Osteocyte (in vitro differentiated cells): ENCODE measurements at places on chromosomes 3 and 15. TPM values are rescaled to one million over a fixed set of nuclear protein-coding genes. Genes with fewer than 3 reads are reported as not detected.

The SLC24A5 gene
- total RNA-seq: not detected in 2 replicates

The CNTN6 gene
- total RNA-seq: 27.5 and 28.8 TPM in 2 replicates

DNA sequence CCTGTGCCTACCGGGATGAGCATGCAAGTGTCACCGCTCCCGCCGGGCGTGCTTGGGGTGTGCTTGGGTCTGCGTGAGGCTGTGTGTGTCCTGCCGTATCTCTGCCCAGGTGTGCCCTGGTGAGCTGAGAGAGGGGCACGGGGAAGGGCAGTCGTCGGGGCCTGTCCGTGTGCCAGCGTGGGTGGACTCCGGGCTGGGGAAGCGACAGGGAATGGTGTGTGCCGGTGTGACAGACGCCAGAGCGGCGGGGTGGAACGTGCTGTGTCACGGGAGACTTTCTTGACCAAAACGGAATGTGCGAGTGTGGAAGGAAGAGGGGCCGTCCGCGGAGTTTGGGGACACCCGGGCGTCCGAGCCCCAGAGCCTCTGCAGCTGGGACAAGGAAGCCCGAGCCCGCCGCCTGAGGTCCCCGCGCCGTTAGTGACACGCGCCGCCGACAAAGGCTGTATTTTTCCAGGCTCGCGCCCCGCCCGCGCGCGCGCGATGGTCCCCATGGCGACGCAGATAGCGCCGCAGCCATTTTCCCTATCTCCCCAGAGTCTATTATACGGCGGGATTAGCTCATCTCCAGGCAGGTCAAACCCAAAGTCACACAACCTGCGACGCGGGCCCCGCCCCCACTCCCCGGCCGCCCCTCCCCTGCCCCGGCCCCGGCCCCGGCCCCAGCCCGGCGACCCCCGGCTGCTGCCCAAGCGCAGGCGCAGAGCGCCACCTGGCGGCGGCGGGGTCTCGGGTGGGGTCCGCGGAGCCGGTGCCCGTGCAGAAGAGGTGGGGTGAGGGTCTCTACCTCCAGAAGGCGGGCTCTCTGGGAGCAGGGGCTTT is 4.5 kb upstream of the GATA2 start:
- no peaks in the 10 kb centered on the region for H3K36me3 ChIP-seq
- H3K4me1 ChIP-seq: peaks cover 7% of the 10 kb centered on the region
- peaks cover 32% of the 10 kb centered on the region for H3K27me3 ChIP-seq
- H3K4me3 ChIP-seq: peak overlapping the region; percentile 78
- DNase-seq: peak; percentile 91

GRCh38 chr15:43408789-43409188 is 37.9 kb downstream of the TUBGCP4 start:
- no peak overlapping the region for H3K27ac ChIP-seq
- no peak for DNase-seq
- H3K4me1 ChIP-seq: no peaks in the 10 kb centered on the region
- peaks cover 80% of the 10 kb centered on the region for H3K36me3 ChIP-seq
- H3K4me3 ChIP-seq: no peak overlapping the region

DNA sequence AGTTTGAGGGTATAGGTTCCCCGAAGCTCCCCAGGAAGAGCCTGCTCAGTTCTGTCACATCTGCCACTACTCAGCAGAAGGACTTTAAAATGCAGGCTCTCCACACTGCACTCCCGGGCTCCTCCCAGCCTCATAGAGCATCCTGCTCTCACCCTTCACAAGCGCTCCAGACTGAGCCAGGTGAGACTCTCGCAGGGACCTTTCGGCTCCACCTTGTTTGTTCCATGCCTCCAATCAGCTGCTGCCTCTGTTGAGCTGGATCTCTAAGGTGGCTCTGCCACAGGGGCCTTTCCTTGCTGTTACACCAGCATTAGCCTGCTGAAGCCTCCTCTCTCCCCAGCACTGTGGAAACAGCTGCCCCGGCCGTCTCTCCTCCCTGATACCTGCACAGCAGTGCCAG is 56.1 kb downstream of the SLCO3A1 start:
- H3K27ac ChIP-seq: no peak overlapping the region
- no peaks in the 10 kb centered on the region for H3K27me3 ChIP-seq
- DNase-seq: no peak
- no peaks in the 10 kb centered on the region for H3K4me1 ChIP-seq
- H3K36me3 ChIP-seq: no peaks in the 10 kb centered on the region
